ENCODE measurements at places on chromosomes 6 and 20. TPM values are rescaled to one million over a fixed set of nuclear protein-coding genes. Genes with fewer than 3 reads are reported as not detected.

- H3K4me1 ChIP-seq: no peaks in the 10 kb centered on the region
- H3K4me3 ChIP-seq: no peak overlapping the region
- H3K36me3 ChIP-seq: no peaks in the 10 kb centered on the region
Measured at GRCh38 chr6:114390176-114390575, 47.4 kb upstream of the HS3ST5 start.

DNA sequence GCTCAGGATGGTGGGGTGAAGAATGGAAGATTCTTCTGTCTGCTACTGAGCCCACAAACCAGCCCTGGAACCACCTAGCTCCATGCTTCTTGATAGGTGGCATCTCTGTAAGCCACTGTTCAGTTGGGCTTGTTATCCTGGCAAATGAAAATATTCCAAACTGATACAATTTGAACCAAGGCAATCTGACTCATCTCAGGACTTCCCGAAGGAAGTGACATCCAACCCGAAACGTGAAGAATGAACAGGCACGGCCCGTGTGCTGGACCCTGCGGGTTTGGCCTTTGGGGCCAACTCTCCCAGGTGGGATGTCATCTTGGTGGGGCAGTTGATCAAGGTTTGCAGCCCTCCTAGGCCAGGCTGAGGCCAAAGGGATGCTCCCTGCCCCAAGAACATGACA lies 160.3 kb downstream of the PREX1 start:
- no peak for DNase-seq
- H3K27ac ChIP-seq: no peak overlapping the region
- no peaks in the 10 kb centered on the region for H3K4me1 ChIP-seq
- H3K4me3 ChIP-seq: no peak overlapping the region
- H3K27me3 ChIP-seq: no peaks in the 10 kb centered on the region

- DNase-seq: peak; percentile 88
- no peaks in the 10 kb centered on the region for H3K36me3 ChIP-seq
- peaks cover 57% of the 10 kb centered on the region for H3K4me1 ChIP-seq
- H3K27me3 ChIP-seq: no peaks in the 10 kb centered on the region
- peak overlapping the region; percentile 94 for H3K27ac ChIP-seq
Measured at GRCh38 chr6:148509800-148510581, 167.4 kb downstream of the SASH1 start.

DNA sequence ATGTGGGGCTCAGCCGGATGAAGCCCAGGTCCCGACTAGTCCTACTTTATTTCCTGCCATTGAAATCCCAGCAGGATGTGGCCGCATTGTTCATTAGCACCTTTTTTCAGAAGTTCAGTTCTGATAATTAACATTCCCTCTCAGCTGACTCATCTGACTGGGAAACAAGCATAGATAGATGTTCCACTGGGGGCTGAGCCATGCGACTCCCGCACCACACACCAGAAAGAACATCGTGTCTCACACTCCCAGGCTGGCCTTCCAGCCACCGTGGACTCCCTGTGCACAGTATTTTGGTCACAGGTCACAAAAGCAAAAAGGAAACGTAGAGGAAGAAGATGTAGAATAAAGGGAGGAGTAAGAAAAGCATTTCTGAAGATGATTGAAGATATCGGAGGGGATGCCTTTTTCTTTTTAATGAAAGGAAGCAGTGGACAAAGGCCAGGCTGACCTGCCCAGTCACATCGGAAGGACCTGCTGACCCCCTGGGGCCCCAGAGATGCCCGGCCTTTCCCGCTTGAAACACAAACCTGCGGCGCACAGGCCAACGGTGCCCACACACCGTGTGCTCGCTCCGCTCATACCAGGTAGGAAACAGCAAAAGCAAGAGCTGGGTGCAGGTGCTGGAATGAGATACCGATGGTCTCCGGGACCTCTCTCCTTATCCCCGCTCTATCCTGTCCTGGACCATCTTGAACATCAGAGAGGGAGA lies 11.8 kb downstream of the RPS6KA2 start:
- no peaks in the 10 kb centered on the region for H3K27me3 ChIP-seq
- peaks cover 3% of the 10 kb centered on the region for H3K36me3 ChIP-seq
- H3K4me3 ChIP-seq: no peak overlapping the region
- no peak for DNase-seq
- H3K27ac ChIP-seq: peak overlapping the region; percentile 60

DNA sequence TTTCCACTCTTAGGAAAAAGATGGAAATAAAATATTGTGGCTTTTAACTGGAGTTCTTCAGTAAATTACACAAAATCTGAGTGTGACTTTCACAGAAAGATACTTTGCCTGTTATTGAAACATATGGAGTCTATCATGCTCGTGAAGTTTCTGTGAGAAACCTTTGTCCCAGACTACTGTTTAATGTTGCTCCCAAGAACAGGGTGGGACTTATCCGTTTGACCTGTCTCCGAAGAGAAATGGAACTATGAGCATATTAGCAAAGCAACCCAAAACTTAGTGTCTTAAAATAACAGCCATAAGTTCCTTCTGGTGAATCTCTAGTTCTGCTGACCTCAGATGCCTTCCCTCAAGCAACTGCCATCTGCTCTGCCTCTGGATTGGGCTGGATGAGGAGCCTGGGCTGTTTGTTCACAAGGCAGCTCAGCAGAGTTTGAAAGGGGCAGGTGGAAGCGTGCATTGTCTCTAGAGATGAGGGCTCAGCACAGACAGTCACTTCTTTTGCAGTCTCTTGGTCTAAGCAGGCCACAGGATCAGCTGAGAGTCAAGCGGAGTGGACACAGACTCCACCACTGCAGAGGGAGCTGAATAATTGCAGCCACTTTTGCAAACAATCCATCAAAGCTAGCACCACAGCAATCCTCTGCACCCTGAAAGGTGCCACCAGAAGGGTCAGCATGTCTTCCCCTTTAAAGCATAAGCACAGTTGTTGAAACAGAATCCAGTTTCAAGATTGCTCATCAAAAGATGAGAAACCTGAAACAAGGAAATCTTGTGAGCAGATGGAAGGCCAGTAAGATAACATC lies 52.8 kb downstream of the MYB start:
- no peak overlapping the region for H3K27ac ChIP-seq
- H3K27me3 ChIP-seq: no peaks in the 10 kb centered on the region
- H3K36me3 ChIP-seq: no peaks in the 10 kb centered on the region
- no peak overlapping the region for H3K4me3 ChIP-seq
- no peak for DNase-seq
- no peaks in the 10 kb centered on the region for H3K4me1 ChIP-seq

DNA sequence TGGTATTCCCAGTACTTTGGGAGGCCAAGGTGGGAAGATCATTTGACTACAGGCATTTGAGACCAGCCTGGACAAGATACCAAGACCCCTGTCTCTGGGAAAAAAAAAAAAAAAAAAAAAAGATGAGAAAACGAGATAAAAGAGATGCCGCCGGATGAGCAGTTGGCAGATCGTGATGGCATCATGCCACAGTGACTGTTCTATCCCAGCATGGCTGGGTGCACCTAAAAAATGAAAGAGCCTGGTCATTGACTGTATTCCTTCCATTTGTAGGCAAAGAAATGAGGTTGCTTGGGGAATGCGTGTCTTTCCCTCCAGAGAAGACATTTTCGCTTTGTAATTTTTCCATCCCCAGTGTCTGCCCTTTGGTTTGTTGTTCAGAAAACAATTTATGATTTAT lies 12.9 kb downstream of the AKAP12 start:
- H3K4me1 ChIP-seq: peaks cover 3% of the 10 kb centered on the region
- no peaks in the 10 kb centered on the region for H3K36me3 ChIP-seq
- no peak overlapping the region for H3K4me3 ChIP-seq

GRCh38 chr6:166664135-166664534 lies 37.1 kb upstream of the RPS6KA2 start:
- no peaks in the 10 kb centered on the region for H3K36me3 ChIP-seq
- peak; percentile 37 for DNase-seq
- H3K27ac ChIP-seq: no peak overlapping the region
- no peaks in the 10 kb centered on the region for H3K4me1 ChIP-seq
- no peak overlapping the region for H3K4me3 ChIP-seq

DNA sequence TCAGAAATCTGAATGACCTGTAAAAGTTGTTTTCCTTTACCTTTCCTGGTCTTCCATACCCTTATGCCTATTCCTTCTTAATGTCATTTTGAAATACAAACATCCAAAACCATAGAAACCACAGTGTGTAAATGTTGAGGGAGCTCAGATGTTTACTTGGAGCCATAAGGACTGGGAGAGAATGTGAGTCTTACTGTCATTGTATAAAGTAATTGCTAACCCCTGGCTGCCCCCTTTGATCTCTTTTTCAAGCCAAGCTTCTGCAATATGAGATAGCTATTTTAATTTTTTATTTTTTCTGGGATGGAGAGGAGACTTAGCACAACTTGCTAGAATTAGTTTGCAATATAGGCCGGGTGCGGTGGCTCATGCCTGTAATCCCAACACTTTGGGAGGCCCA lies 124.4 kb upstream of the AKIRIN2 start:
- no peak overlapping the region for H3K4me3 ChIP-seq
- no peak for DNase-seq
- no peaks in the 10 kb centered on the region for H3K27me3 ChIP-seq
- peaks cover 4% of the 10 kb centered on the region for H3K4me1 ChIP-seq
- H3K36me3 ChIP-seq: no peaks in the 10 kb centered on the region

DNA sequence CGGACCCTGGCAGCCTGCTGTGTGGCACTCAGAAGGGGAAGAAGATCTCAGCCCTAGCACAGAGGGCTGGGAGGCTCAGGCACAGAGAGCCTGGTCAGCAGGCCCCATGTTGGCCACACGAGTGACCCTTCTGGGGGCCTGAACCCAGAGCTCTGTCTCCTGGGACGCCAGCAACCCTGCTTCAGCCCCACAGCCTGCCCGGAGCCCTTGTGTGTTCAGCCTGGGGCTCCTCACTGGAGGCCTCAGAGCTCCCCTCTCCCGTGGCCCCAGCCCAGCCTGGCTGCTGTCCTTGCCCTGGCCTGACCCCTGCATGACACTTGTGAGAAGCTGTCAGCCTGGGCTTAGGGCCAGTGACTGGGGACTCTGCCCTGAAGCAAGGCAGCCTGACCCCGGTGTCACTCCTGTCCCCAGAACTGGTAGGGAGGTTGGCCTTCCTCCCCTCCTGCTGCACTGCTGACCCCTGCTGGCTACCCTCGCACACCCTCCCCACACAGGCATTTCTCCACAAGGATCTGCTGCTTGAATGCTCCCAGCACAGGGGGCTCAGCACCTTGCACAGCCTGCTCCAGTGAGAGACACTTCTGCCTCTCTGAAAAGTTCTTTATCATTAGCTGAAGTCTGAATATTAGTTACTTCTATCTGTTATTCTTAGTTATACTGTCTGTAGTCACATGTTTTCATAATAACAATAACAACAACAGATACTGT lies 15.4 kb upstream of the IP6K3 start:
- no peak overlapping the region for H3K27ac ChIP-seq
- DNase-seq: no peak
- H3K27me3 ChIP-seq: no peaks in the 10 kb centered on the region
- peaks cover 4% of the 10 kb centered on the region for H3K4me1 ChIP-seq
- no peak overlapping the region for H3K4me3 ChIP-seq

DNA sequence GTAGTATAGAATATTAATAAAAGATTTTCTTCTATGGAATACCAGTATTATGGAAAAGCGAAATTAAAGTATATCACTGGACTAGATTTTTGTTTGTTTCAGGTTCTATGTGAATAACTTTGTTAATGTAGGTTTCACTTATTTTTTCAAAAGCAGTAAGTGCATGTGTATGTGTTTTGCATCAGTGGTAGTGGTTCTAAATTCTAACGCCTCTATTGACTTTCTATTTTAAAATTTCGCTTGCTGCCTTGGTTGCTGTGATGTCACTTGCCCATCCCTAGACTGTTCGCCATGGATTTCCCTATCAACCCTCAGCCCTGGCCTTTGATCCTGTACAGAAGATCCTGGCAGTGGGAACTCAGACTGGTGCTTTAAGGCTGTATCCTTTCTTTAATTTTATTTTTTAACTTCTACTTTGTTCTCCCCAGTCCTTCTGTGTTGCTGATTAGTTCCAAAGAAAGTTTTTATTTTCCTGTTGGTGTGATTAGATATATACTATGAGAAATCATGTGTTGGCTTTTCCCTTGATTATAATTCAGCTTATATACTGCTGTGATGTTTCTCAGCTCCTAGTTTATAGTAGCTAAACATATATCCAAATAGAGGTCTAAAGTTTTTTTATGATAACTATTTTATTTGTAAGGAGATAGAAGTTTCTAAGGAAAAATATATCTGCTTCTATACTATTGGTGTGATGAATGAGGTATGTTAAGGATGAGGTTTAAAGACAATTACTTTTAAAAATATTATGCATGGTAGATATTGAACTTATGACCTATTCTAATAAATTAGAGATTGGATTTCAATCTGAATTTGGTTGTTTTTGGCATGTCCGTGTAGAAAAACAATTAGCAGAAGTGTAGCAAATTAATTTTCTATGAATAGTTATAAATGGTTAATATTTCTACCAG lies 1.7 kb downstream of the STXBP5 start:
- H3K27me3 ChIP-seq: no peaks in the 10 kb centered on the region
- peaks cover 32% of the 10 kb centered on the region for H3K4me1 ChIP-seq
- DNase-seq: no peak
- H3K27ac ChIP-seq: peak overlapping the region; percentile 20
- no peaks in the 10 kb centered on the region for H3K36me3 ChIP-seq

- no peak for DNase-seq
- no peak overlapping the region for H3K4me3 ChIP-seq
- H3K4me1 ChIP-seq: no peaks in the 10 kb centered on the region
- no peak overlapping the region for H3K27ac ChIP-seq
- H3K27me3 ChIP-seq: peaks cover 13% of the 10 kb centered on the region
Measured at GRCh38 chr20:45679650-45680049, 9.6 kb upstream of the WFDC11 start.

DNA sequence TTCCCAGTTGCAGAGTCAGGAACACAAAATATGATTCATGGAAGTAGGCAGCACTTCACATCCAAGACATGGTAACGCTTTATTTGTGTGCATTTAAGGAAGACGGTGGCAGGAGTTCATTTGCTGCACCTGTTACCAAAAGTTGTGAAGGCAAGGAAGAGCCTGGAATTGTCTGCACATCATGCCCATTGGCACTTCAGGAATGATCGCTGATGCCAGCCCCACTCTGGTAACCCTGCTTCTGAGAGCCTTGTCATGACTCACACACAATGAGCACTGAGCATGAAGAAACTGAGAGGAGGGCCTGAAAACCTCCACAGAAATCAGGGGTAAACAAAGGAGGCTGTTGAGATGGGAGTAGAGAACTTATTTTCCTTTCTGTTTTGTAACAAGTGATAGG lies 181.1 kb downstream of the RPS12 start:
- no peaks in the 10 kb centered on the region for H3K36me3 ChIP-seq
- no peaks in the 10 kb centered on the region for H3K27me3 ChIP-seq
- H3K4me3 ChIP-seq: no peak overlapping the region

- peak overlapping the region; percentile 95 for H3K27ac ChIP-seq
- H3K27me3 ChIP-seq: no peaks in the 10 kb centered on the region
- H3K36me3 ChIP-seq: peaks cover 33% of the 10 kb centered on the region
- H3K4me3 ChIP-seq: peak overlapping the region; percentile 86
Measured at GRCh38 chr6:13614126-13614925, 809 bp upstream of the NOL7 start.

GRCh38 chr6:82183642-82184282 lies 63.8 kb downstream of the IBTK start:
- no peak for DNase-seq
- H3K27ac ChIP-seq: no peak overlapping the region
- H3K4me1 ChIP-seq: no peaks in the 10 kb centered on the region
- H3K27me3 ChIP-seq: no peaks in the 10 kb centered on the region
- peaks cover 40% of the 10 kb centered on the region for H3K36me3 ChIP-seq
- H3K4me3 ChIP-seq: no peak overlapping the region

The OARD1 gene
- total RNA-seq: 11.3 TPM

The DCDC2 gene
- 0.16 TPM for total RNA-seq

The TTLL9 gene
- total RNA-seq: 0.49 TPM

The L3MBTL3 gene
- 12.8 TPM for total RNA-seq

All from suprapubic skin (tissue), 4 donors.